Tongue (tissue), 3 donors: ENCODE measurements at places on chromosomes 3 and 15. TPM values are rescaled to one million over a fixed set of nuclear protein-coding genes. Genes with fewer than 3 reads are reported as not detected.

Gene ZPLD1
- total RNA-seq, result not detected

DNA sequence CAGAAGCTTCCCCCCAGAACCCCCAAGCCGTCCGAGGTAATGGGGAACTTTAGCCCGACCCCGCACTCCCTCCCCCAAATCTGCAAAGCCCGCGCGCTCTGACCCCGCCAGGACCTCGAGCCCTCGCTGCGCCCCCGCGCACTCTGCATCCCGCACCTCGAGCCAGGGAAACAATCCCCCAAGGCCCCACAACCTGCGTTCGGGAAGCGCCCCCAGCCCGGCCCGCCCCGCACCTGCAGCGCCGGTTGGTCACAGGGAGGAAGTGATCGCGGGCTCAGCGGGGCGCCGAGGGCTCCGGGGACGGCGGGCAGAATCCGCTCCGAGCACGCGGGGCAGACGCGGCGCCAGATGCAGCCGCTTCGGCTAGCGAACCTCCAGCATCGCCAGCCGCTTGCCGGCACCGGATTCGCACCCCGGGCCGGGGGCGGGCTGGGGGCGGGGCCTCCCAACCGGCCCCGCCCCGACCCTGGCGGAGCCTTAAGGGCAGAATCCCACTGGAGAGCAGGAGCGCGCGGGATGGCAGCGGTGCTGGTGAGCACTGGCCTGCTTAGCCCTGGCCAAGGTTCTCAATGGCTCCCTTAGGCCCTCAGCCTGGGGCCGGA, at the start of gene CAMKV:
Gene CAMKV (minus strand): TSS at position 382 of the 602 bp plus-strand sequence. CDS start 7,518 bp downstream, outside the sequence.
- DNase-seq, result peak; percentile 7

DNA sequence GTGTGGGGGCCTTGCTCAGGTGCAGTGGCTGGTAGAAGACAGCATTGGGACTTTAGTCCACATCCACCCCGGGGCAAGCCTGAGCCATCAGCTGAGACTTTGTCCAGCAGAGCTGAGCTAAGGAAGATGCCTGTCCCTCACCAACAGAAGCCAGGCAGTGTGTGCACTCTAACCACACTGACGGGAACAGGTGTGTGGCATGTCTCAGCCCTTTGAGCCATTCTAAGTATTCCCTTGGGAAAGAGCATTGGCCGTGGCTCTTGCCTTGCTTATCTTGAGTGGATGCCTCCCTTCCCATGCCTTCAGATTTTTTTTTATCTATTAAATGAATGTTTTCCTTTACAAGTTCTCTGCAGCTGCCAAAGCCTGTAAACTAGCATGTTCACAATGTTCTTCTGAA, 3.5 kb downstream of the GABRA5 start:
- DNase-seq, result peak; percentile 68

- DNase-seq, result no peak
Observed at GRCh38 chr3:151562891-151563290, 102.0 kb upstream of the IGSF10 start.

Gene MUSTN1
- total RNA-seq, result 45.2 TPM

- DNase-seq, result no peak
Observed at GRCh38 chr3:192129586-192129985, 597.8 kb downstream of the FGF12 start.

Gene ALDH1A3
- total RNA-seq, result 59.0 TPM

- peak; percentile 57 for DNase-seq
Observed at GRCh38 chr15:70050441-70050840, 47.3 kb downstream of the TLE3 start.
